Brain microvascular endothelial cell (primary cell): ENCODE measurements at places on chromosomes 11 and 22.

DNA sequence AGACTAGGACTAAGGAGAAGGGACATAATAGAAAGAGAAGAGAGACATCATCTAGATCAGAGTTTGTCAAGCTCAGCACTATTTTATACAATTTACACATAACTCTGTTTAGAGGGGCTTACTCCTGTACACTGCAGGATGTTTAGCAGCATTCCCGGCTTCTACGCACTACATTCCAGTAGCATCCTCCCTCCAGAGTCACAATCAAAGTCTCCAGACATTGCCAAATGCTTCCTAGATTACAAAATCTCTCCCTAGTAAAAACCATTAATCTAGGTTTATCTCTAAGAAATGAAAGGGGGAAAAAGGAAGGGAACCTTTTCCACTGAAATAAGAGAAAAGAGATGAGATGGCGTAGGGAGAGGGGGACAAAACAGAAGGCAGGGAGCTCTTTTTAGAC lies 4.0 kb downstream of the USP28 start:
- no peak for DNase-seq

GRCh38 chr11:25755918-25756584 lies 575.9 kb upstream of the ANO3 start:
- DNase-seq = no peak

DNA sequence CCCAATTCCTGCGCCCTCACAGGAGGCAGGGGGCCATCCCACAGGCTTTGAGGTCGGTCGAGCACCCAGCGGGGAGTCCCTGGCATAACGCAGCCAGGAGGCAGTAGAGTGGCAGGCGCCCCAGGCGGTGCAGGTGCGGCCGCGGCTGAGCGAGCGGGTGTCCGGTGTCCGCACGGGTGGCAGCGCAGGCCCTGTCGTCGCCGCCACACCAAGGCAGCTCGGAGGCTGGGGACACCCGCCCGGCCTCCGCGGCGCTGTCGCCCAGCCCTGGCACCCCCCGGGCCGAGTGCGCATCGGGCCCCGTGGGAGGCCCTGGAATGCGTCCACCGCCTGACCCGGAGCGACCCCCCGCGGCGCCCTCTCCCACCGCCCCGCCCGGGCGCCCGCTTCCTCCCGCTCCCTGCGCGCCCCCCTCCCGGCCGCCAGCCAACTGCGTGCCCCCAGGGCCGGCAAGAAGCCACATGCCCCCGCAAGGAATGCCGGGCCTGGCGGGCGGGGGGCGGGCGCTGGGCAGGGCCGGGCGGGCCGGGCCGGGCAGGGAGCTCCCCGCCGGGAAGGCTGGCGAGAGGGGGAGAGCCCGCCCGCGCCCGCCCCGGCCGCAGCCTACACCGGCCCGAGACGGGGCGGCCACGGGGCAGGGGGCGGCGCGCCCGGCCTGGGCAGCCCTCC lies 33.9 kb downstream of the PRDM11 start:
- DNase-seq = no peak

GRCh38 chr11:133842053-133842452 lies 3.3 kb downstream of the SPATA19 start:
- no peak for DNase-seq

- DNase-seq = peak; percentile 32
Observed at GRCh38 chr11:93775289-93775688, 8.8 kb upstream of the MED17 start.

GRCh38 chr11:27355575-27356104 lies 7.4 kb downstream of the CCDC34 start:
- no peak for DNase-seq

GRCh38 chr11:47143322-47143721 lies 33.4 kb downstream of the ARFGAP2 start:
- peak; percentile 57 for DNase-seq
